ENCODE measurements at places on chromosomes 1 and 21. TPM values are rescaled to one million over a fixed set of nuclear protein-coding genes. Genes with fewer than 3 reads are reported as not detected.

- no peak for DNase-seq
Measured at GRCh38 chr1:73980324-73981040, 217.5 kb downstream of the LRRIQ3 start.

- no peak for DNase-seq
Measured at GRCh38 chr21:44579833-44580144, 615 bp downstream of the KRTAP10-5 start.

GRCh38 chr1:66231217-66231616, 302.7 kb upstream of the SGIP1 start:
- no peak for DNase-seq

Gene CRP
- total RNA-seq = not detected

Gene BMP8B
- total RNA-seq = 32.1 TPM

DNA sequence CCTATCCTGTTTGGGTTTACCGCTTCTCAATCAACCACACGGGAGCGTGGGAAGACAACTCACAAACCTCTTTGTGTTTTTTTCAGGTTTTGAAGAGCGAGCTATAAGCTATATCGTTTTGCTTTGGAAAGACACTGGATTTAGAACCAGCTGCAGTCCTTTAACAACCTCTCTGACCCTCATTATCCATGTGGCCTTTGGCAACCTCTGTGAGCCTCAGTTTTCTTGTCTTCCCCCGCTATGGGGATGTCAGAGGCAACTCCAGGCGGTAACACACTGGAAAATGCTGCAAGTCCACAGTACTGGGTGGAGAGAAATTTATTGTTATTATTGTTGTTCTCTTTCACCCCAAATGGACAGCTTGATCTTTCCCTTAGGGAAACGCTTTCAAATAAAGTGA, 100.0 kb downstream of the ETS2 start:
- no peak for DNase-seq

- no peak for DNase-seq
Measured at GRCh38 chr1:23904748-23905357, 8.3 kb downstream of the CNR2 start.

DNA sequence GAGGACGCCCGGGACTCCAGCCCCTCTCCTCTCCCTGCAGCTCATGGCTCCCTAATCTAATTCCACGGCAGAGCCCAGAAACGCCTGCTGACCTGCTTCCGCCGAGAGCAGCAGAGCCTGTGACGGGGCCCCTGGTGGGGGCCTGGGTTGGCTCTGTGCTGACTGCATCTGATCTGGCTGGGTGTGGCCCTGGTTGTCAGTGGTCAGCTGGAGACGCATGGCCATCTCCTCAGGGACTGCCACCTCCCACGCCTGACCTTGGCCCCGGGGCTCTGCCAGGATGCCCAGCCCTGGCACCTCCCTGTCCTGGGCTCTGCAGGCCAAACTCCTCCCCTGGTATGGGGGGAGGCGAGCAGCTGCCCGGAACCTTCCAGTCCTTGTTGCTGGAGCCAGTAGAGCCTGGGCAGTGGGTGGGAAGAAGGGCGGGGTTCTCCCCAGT, 1.1 kb upstream of the PLCH2 start:
- DNase-seq = no peak

- no peak for DNase-seq
Measured at GRCh38 chr1:8733484-8733883, 84.0 kb downstream of the RERE start.

Gene CFHR5
- total RNA-seq = not detected

Gene OR2T29
- not detected for total RNA-seq

Gene AJAP1
- 0.21 TPM for total RNA-seq

GRCh38 chr1:181110013-181110412, 21.5 kb downstream of the IER5 start:
- DNase-seq = no peak

Gene LHX8
- total RNA-seq = not detected

GRCh38 chr1:229114315-229114714, 156.6 kb upstream of the RAB4A start:
- DNase-seq = no peak

- no peak for DNase-seq
Measured at GRCh38 chr1:228799924-228800323, 64.6 kb downstream of the RHOU start.

Gene PLEKHA6
- 13.9 TPM for total RNA-seq

DNA sequence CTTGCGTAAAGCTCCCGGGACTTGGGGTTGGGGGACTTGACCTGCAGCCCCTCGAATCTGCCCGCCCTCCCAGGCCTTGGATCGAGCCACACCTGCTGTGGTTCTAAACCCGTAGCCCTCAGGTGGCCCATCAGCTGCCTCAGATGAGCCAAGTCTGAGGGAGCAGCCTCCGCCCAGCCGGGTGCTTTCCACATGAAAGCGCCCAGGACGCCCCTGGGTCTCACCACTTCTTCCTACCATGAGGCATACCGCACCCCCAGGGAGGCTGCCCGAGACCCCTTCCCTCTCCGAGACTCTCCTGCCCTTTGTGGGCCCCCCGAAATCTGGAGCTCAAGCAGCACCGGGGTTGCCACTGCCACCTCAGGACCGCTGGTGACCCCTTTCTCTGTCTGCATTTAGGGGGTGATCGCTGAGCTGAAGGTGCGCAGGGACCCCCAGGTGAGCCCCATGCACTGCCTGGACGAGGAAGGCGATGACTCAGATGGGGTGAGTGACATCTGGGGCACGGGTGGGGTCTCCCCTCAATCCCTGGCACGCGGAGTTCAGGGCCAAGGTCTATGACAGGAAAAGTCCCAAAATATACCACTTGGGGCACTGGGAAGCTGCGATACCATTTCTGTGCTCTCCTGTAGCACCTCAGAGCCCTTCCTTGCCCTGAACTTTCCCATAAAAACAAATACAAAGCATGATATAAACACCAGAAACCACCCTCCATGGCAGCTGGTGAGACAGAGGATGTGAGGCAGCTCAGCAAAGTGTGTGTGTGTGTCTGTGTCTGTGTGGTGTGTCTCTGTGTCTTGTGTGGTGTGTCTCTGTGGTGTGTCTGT, 68.5 kb downstream of the SLC19A1 start:
- DNase-seq = no peak

Gene LCE1A
- not detected for total RNA-seq

DNA sequence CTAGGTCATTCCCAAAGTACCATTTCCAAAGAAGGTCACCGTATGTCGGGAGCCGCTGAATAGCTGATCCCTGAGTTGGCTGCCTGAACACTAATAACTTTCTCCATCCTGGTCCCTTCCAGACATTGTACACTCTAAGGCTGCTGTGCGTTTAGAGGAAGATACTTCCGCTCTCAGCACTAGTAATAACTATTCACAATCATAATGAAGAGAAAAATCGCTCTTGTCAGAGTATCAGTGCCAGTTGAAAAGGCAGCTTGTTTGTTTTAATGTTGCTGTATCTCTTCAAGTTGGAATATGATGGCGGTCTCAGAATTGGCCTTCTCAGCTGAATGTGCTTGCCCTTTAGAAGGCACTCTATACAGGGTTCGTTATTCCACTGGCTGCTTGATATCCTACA, 43.5 kb downstream of the TGFB2 start:
- DNase-seq = no peak

Gene OR2W3
- total RNA-seq = 3.1 TPM

DNA sequence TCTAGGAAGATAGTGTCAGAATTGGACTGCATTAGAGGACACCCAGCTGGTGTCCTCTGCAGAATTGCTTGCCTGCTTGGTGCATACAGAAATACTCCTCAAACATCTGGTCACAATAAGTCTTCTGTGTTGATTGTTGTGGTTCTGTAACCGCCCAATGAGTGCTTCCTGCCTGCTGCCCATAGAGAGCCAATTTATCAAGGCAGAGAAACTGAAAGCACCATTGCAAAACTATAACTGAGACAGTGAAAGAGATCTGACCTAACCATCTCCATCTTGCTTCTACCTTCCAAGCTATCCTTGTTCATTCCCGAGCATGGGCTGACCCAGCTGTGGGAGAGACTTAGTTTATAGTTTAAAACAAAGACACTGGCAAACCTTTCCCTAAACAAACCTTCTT, 462.4 kb upstream of the RGS18 start:
- no peak for DNase-seq

- DNase-seq = no peak
Measured at GRCh38 chr1:40620150-40620549, 45.3 kb downstream of the RIMS3 start.

DNA sequence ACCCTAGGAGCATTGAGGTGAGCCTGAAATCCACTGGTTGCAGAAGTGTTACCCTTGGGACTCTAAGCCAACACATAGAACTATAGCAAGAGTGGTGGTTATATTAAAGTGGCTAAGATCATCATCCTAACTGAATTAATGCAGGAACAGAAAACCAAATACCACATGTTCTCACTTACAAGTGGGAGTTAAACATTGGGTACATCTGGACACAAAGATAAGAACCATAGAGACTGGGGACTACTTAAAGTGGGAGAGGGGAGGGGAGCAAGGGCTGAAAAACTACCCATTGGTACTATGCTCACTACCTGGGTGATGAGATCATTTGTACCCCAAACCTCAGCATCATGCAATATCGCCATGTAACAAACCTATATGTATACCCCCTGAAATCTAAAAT, 100.0 kb downstream of the SLC25A24 start:
- DNase-seq = no peak

Gene UBE2U
- total RNA-seq = not detected

Gene MYBPHL
- not detected for total RNA-seq

GRCh38 chr1:174958396-174958795, 41.4 kb upstream of the CACYBP start:
- no peak for DNase-seq

- DNase-seq = no peak
Measured at GRCh38 chr1:160951443-160952128, 3.0 kb downstream of the ITLN2 start.
